HT-29 (cell line): ENCODE measurements at places on chromosomes 3 and 15.

GRCh38 chr3:16066545-16066944 lies 107.9 kb upstream of the GALNT15 start:
- no peak for DNase-seq

DNA sequence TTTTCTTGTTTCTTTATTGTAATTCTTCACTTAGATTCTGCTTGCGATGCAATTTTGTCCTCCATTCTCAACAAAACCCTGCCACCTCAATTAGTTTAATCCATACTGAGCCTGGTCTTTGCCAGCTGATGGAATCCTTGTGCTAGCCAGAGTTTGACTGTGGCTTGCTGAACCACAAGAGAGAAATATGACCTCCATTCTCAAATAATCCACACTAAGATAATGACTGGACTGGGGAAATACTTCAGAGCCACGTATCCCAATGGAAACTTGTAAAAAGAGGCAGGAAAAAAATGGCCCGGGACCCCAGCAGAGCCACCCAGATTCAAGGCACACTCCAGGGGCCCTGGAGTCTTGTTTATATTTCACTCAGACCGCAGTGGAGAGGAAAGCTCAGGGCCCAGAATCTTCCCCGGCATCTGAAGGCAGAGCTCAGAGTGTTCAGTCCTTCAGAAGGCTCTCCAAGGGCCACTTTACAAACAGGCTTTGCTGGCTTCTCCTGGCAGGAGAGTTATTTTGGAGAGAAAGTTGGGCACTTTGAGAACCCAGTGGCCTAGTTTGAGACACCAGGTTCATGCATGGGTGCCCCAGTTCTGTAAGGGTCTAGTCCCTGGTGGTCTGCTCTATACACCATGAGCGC lies 62.7 kb downstream of the SSUH2 start:
- DNase-seq: no peak

DNA sequence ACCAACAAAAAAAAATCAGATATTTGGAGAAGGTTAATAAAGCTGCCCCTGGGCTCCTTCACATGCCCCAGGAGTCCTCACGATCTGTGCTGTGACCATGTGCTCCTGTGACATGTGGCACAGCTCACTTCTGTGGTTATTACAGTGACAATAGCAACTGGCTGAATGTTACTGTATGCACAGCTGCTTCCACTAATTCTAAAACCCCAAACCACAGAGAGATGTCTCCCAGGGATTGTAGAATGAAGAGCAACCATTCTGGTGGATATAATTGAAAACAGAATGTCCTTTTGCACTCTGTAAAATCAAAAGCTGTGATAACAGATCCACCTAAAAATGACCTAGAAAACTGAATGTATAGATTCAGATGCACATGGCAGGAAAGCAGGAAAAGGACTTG lies 489.2 kb upstream of the CNTN4 start:
- no peak for DNase-seq

DNA sequence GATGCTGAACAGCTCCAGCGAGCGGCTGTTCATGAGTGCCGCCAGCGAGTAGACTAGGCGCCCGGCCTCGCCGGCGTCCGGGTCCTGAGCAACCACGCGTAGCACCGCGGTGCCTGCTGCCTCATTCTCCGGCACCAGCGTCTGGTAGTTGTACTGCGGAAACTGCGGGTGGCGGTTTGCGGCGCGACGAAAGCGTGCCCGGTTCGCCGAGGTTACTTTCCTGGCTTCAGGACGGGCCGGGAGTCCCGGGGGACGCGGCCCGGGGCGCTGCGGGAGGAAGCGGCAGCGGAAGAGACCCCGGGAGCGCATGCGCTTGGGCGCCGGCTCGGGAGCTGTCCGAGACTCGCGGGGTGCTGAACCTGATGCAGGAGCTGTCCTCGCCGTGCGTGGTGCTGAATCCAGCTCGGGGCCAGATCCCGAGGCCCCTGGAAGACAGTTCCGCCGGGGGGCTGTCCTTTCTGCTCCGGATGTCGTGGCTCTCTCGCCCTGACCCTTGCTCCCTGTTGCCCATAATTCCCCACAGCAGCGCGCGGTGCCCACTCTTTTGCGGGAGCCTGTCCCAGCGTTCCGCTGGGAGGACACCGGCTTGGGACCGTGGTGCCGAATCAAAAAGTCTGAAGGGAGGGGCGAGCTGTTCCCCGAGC lies 1.1 kb downstream of the CELSR3 start:
- DNase-seq: no peak

GRCh38 chr3:188106454-188106853 lies 47.5 kb upstream of the LPP start:
- DNase-seq: no peak

- no peak for DNase-seq
Observed at GRCh38 chr15:27844018-27844666, 255.0 kb downstream of the OCA2 start.

DNA sequence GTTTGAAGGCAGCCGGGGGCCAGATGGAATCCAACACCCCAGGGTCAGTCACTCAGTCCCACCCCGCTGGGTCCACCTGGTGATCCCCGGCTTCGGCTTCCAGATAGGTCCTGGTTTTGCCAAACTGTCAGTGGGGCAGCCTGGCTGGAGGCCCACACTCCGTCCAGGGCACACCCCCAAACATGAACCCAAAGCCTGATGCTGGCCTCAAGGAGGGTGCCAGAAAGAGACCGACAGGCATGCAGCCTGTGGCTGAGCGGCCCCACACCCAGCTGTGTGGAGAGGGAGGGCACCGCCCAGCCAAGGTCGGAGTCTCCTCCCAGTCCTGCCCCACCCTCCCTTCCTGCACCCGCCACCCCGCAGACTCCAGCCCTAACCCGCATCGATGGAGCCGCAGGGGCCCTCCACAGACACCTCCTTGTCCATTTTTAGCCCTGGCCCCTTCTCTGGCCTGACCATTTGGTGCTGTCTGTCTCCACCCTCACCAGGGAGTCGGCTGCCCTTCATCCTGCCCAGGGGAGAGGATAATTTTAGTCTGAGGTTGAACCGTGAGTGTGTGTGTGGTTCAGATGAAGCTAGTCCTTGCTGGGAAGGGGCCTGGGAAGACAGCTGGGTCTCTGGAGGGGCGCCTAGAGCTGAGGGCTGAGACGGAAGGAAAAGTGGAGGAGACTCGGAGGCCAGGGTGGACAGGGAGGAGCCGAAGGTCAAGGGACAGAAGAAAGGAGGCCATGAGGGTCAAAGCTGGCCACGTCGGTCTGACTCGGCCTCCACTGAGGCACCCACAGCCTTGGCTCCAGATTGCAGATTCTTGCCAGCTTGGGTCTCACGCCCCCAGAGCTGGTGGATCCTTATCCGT lies 23.1 kb downstream of the TNK2 start:
- no peak for DNase-seq

DNA sequence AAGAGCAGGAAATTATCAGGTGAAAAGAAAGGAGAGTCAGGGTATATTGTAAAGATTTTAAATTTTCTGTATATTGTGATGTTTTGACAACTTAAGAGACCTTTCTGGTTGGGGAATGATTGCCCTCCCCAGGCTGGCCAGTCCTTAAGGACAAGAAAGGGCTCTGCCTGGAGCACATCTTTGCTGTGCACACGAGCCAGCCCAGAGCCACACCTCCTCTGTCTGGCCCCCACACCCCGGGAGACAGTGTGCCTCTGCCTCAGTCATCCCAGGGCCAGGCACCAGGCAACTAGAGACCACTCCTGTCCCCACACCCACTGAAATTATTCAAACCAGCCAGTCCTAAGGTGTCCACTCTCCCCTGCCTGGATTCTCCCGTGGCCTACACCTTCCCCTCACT lies 67.1 kb downstream of the KBTBD12 start:
- no peak for DNase-seq

GRCh38 chr15:77649017-77649416 lies 16.3 kb upstream of the LINGO1 start:
- DNase-seq: no peak
